NCI-H187 (cell line): ENCODE measurements at places on chromosomes 2 and 18.

GRCh38 chr2:18473241-18474181, 86.9 kb downstream of the RDH14 start:
- no peak for DNase-seq

- DNase-seq = no peak
Measured at GRCh38 chr2:233152541-233152940, 92.4 kb downstream of the INPP5D start.

DNA sequence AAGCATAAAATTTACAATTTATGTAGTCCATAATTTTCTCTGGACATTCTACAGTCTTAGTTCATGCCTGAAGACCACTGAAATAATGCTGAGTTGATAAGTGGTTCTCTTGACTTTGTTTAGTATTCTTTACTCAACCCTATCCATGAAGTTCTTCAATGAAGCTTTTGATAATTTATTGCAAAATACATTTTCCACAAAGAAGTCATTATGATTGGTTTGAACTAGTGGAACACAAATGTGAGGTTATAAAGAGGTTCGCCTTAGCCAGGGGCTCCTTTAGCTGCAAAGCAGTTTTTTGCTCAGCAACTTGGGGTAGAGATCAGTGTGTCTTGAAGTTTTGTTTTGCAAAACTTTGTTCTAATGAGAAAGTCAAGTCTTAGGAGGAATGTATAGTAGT, 5.9 kb downstream of the BCL2L11 start:
- no peak for DNase-seq

DNA sequence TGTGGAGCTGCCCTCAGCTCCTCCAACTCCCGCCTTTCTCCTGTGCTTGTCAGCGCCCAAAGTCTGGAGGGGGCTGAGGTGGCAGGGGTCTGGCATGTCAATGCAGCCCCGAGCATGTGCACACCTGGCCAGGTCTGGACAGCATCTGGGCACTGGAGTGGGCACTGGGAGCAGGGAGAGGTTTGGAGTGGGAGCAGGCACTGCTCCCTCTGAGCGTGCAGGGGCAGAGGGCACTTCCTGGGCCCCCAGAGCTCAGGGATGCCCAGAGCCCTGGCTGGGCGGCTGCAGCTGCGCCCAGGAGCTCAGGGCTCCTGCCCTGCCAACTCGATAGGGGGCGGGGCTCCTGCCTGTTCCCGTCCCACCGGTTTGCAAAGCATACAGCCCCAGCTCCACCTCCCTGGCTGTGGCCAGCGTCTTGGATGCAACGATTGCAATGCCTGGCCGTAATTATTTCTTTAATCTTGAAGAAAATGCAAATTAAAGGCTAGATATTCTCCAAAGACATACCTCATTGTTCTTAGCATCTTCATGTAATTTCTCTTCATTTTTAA, 57.4 kb upstream of the LDAH start:
- DNase-seq = no peak

DNA sequence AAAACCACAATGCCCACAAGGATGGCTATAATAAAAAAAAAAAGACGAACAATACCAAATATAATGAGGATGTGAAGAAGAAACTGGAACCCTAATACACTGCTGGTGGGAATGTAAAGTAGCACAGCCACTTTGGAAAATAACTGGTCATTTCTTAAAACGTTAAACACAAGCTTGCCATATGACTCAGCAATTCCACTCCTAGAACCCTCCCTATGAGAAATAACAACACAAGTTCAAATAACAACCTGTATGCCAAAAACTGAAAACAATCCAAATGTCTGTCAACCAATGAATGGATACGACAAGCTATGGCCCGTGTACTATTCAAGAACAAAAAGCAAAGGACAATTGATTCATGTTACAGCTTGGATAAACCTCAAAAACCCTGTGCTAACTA, 7.0 kb upstream of the ALPK2 start:
- no peak for DNase-seq

GRCh38 chr18:36095936-36096519, 28.7 kb upstream of the RPRD1A start:
- DNase-seq = no peak

DNA sequence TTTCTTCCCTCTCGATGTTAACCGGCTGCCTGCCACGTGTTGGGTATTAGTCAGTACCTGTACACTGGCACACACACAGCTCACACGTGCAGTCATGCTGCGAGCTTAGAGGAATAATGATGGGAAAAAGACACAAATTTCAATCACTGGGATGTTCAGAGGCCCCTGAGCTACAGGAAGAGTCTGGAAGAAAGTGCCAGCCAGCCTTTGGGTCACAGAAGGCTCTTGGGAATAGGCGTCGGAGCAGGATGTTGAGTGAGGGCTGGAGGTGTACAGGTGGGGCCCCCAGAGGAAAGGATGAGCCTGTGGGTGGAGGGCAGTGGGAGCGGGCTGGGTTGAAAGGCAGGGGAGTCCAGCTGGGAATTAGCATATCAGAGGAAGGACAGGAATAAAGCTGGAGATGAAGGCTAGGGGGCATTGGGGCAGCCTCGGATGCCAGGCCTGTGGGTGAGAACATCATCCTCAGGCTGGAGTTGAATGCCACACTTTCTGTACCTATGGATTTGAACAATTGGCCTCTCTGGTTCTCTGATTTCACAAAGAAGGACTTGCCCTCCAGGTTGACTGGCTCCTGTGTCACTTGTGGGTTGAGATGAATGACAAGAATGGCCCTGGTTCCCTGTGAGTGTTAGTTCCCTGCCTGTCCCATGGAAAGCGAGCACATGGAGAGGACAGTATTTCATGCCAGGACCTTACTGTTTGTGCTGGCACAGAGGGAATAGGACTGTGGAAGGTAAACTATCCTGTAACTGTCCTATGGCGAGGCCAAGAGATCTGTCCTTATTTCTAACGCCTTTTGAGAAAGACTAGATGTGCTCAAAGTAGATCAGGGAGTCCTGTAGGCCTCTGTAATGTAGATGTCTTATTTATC, 40.6 kb downstream of the GREB1 start:
- DNase-seq = no peak

DNA sequence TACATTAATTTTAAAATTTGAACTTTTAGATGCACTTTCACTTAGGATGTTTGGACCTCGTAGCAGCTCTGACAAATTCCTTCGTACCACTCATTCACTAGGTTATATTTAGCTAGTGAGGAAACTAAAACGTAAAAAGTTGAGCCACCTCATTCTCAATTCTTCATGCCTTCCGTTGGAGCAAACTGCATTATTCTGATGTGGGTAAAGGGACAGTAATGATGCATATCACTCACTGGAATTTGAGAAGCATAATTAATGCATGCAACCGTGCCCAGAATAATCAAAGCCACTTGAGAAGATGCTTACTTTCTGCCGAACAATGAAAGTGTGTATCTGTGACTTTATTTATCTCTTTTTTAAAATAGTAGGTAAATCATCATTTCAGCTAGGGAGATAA, 2.2 kb downstream of the CNOT9 start:
- no peak for DNase-seq

DNA sequence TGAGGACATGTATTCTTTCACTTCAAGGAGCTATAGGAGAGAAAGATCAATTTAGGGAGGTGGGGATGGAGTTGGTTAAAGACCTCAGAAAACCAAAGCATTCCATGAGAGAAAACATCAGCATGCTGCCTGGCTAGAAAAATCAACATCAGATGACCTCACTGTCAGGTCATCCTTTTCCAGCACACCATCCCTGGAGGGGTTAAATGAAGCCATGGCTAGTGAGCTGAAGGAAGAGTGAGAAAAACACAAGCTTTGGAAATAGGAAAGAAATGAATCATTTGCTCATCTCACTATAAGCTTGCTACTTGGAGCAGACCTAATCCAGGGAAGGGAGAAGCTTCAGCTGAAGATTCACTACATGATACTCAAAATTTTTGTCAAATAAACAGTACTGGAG, 109.5 kb upstream of the ITGB6 start:
- no peak for DNase-seq

GRCh38 chr18:61738488-61738887, 154.3 kb downstream of the RNF152 start:
- DNase-seq = no peak

DNA sequence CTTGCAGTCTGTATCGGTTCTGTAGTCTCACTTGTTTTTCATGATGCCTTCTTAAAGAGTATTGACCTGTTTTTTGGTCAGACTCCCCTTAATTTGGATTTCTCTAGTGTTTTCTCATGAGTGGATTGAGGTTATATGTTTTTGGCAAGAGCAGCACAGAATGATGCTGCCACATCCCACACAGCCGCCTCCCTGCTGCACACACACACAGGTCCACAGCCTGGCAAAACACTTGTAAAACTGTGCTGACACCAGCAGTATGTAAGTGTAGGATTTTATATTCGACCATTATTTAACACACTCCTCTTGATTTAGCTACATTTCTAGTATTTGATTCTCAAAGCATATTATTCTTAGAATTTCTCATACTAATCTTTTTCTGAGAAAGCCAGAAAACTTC, 68.1 kb downstream of the ITGB1BP1 start:
- DNase-seq = no peak

- no peak for DNase-seq
Measured at GRCh38 chr2:202196727-202197126, 41.7 kb downstream of the SUMO1 start.

- DNase-seq = no peak
Measured at GRCh38 chr2:38549851-38550250, 52.9 kb downstream of the HNRNPLL start.

DNA sequence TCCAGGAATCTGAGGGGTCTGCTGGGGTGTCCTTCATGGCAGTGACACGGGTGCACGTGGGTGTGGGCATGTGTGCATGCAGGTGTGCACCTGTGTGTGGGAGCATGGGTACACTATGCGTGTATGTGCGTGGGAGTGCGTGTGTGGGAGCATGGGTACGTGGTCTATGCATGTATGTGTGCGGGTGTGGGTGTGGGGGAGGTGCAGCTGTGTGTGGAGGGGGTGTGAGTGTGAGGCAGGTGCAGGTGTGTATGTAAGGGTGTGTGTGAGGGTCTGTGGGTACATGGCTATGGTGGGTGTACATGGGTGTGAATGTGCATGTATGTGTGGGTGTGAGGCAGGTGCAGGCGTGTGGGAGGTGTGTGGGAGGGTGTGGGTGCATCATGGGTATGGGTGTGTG, 36.3 kb downstream of the EIPR1 start:
- no peak for DNase-seq

- no peak for DNase-seq
Measured at GRCh38 chr2:205586626-205587025, 95.7 kb upstream of the NRP2 start.

DNA sequence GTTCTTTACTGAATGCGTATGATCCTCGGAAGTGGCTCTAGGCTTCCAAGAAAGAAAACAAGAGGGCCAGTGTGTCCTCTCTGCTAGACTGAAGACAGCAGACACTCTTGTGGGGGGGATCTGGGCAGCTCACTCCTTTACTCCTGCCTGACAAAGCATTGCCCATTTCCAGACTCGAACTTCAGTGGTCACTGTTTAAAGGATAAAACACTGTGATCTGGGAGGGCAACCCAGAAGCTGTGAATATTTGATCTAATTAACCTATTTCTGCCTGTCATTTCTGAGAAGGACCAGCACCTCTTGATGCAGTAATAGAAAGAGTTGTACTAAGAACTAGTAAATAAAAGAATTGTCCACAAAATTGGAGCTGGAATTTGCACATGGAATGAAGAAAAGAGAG, 24.5 kb upstream of the CCDC68 start:
- no peak for DNase-seq

DNA sequence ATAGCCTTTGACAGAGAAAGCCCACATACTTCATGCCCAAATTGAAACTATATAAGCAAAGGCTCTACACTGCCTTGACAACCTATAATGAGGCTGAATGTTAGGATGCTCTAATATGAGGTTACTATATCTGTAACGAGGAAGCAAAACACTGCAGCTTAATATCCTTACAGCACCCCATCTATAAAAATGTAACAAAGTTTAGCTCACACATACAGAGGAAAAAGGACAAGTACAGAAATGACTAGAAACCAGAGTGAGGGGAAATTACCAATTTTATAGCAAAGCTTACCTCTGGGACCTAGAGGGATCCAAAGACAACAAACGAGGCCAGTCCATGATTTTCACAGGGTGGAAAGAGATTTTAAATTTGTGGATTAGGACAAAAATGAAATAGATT, 138.5 kb downstream of the COL4A4 start:
- DNase-seq = no peak

DNA sequence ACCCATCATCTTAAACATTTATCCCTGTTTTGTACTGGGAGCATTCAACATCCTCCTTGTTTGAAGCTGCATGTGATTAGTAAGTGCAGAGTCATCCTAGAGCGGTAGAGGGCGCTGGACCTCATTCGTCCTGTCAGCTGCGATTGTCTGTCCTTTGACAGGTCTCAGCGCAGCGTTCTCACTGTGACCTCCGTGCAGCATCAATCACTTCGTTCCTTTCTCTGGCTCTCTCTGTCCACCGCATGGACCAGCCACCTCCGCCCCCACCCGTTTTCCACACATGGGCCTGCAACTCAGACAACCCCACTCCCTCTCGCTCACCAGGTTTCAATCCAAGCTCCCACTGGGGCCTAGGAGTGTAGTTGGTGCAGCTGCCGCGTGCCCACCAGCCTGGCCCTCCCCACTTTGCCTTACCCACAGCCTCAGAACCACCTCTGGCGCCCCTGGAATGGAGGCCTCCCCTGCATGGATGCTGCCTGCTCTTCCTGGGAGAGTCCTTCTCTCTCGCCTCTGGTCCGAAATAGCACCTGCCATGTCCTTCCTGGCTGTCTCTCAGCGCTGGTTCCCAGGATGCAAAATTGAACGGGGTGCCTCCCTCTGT, 90.5 kb downstream of the NDUFA10 start:
- DNase-seq = no peak

- no peak for DNase-seq
Measured at GRCh38 chr18:80196528-80197320, 50.6 kb downstream of the PARD6G start.

GRCh38 chr18:10128921-10129501, 215.2 kb downstream of the VAPA start:
- no peak for DNase-seq

DNA sequence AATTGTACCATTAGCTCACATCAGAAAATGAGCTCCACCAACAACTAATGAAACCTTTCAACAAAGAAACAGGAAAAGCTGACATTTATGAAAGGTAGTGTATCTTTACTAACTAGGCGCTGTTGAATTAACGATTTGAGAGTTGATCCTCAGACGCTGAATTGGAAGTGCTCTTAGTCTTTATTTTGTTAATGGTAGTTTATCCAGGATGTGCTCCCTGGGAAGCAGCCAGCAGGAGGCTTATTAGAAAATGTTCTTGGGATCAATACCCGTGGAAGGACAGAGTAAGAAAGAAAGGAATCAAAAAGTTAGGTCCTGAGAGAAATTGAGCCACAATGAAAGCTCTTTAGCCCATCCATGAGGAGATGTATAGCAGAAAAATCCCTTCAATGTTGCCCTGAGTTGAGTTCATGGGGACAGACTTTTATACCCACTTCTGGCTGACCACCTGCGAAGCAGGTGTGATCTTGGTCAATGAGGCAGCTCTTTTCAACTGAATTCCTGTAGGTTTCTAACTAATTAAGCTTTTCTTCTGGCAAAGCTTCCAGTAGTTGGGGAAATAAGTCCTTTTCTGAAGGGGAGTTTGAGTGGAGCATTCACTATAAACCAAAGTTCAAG, 492.6 kb upstream of the REG3G start:
- DNase-seq = no peak

- DNase-seq = peak; percentile 50
Measured at GRCh38 chr18:13165636-13166423, 52.7 kb upstream of the LDLRAD4 start.
